Stimulated activated CD4-positive, alpha-beta T cell treated with anti-CD3 and anti-CD28 coated beads, Interleukin-1b, Interleukin-23, amount 100 ng/mL, for 24 hours (primary cell): ENCODE measurements at places on chromosomes 5 and 9.

DNA sequence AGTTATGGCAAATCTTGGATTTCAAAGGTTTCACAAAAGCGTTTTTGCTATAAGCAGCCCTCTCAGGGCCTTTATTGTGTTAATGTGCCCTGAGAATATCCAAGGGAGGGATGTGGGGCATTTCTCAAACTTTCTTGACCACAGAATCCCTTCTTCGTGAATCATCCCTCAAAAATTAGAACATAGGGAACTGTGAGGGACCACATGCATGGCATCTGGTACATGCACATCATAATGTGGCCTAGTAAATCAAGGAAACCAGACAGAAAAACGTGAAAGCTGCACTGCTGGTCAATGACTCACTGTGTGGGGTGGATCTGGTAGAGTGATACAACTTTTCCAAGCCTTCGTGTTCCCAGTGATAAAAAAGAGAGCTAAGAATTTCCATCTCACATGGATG is 22.4 kb downstream of the DDX31 start:
- DNase-seq: no peak

- no peak for DNase-seq
These were observed 90.3 kb upstream of the PLCXD3 start for GRCh38 chr5:41600731-41601130.

DNA sequence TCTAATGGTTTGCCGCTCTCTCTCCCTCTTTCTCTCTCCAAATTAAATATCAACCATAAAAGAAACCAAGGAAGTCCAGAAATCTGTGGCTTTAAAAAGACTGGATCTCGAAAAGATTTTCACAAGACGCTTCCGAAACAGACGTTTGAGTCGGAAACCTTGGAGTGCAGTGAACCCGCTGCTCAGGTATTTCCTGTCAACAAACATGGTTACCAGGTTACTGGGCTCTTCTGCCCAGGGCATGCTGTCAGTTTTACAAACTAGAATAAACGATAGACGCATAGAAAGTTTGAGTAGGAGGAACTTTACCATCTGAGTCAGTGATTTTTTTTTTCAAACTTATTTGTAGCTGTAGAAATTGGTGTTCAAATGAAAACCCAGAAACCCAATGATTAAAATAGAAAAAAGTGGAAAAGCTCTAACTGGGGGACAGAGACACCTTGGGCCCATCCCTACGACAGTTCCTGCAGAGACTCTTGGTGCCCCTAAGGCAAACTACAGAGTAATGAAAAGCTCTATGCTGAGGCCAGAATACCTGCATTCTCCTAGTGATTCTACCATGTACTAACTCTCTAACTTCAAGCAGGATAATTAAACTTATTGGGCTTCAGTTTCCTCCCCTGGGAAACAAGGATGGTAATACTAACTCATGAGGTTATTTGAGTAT is 90.0 kb downstream of the DOCK8 start:
- no peak for DNase-seq

DNA sequence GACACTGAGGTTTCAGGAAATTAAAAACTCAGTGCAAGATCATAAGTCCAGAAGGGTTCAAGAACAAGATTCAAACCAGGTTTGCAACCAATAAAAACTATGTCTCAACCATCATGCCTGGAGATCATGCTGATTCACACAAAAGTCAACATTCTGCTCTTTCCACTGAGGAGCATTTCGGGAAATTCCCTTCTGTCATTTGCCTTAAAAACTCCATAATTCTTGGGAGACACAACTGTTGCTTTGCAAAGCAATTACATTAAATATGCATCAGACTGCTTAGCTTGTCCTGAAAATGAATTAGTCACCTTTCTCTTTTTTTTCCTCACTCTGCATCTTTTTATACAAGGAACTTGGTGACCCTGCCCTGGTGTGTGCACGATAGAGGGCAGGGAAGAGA is 275.9 kb upstream of the ZNF462 start:
- no peak for DNase-seq

GRCh38 chr9:91549177-91549576 is 125.5 kb upstream of the NFIL3 start:
- no peak for DNase-seq

DNA sequence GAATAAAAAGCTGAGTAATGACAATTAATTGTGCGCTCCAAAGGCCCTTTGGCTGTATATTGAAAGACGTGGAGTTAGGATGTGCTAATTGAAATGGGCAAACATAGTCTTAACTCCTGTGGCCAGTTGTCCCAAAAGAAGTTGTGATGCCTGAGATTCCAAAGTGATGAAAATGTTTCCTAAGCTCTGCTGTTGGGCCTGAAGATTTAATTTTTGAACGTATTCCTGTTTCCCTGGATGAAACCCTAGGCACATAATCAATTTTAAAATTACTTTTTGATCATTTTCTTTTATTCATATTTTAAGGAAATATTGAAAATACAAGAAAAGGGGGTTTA is 87.9 kb downstream of the PRDM6 start:
- no peak for DNase-seq

DNA sequence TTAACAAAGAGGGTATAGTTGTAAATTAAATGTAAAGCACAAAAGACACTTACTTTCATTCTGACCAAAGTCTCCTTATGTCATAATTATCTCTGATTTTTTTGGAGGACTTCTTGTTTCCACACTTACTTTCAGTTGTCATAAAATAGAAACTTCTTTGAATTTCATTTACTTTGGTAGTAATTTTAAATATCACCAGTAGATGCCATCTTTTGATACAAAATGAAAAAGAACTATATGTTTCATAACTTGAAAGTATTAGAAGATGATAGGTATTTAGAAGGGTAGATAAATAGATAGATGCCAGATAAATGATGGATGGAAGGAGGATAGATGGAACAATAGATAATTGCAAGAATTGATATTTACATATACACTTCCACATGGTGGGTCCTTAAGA is 1865.3 kb upstream of the CDH9 start:
- DNase-seq: no peak

DNA sequence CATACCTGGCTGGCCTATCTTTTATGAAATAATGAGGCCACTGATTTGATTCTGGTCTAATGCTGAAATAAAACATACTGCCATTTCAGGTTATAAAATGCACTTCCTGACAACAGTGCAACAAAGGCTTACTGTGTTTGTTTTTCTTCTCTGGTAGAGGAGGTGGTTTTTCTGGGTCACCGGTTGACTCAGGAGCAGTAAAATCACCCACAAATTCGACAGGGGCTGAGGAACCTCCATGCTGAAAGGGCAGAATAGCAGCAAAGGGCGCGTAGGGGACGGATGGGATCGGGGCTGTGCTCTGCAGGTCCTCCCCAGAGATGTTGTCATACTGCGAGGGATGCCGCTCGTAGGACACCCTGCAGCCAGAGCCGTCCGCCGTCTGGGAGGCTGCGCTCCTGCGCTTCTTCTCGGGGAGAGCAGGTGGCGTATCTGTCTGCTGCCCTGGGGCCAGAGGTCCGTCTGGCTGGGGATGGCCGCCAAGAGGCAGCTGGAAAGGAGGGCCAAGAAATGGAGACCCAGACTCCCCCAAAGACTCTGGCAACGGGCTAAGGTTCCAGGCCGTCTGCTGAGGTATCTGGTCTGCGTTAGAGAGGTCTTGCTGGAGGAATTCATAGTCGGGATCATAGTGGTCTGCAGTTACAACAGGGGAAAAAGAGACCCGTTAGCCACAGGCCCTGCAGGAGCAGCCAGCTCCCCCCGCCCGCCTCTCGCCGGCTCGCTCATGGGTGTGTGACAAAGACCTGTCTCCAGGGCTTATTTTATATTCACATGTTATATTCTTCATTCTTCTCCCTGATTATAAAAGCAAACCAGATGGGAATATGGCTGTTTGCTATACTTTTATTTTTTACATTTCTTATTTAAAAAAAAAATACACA is 80.7 kb downstream of the PRRT1B start:
- no peak for DNase-seq

DNA sequence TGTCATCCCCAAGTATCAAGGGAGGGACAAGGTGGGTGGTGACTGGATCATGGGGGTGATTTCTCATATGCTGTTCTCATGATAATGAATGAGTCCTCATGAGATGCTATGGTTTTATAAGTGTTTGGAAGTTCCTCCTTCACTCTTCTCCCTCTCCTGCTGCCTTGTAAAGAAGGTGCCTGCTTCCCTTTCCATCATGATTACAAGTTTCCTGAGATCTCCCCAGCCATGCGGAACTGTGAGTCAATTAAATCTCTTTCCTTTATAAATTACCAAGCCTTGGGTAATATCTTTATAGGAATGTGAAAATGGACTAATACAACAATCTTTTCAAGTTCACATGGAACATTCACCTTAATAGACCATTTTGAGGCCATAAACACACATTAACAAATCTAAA is 21.5 kb upstream of the DOCK2 start:
- no peak for DNase-seq

GRCh38 chr5:128632264-128632663 is 94.2 kb upstream of the FBN2 start:
- no peak for DNase-seq

DNA sequence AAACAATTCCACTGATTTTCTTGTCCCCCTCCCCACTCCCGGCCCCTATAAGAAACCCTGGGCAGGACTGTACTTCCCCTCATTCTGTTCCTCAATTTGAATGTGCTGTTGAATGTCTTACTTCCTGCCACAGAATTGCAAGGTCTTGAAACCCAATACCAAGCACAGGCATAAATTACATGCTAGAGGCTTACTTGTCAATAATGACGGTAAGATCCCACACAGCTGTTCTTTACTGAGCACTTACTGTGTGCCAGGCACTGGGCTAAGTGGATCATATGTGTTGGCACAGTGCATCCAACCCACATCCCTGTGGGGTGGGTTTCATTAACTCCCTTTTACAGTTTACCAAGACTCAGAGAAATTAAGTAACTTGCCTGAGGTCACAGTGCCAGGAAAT is 63.4 kb downstream of the MVB12B start:
- DNase-seq: no peak

DNA sequence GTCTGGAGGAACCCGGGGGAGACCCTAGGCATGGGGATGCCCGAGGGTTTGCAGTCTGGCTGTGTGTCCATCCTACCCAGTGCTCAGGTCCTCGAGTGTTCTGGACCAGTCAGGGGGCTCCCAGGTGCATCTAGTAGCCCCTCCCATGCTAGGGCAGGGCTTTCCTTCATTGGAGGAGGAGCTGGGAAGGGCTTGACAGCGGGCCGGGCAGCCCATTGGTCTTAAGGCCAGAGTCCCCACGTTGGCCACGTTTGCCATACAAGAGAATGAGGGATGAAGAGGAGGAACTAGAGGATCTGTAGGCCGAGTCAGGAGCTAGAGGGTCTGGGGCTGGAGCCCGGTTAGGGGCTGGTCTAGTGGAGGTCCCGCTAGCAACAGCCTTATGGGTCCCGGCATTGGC is 37.3 kb upstream of the CTSV start:
- no peak for DNase-seq

- DNase-seq: no peak
These were observed 10.1 kb upstream of the TRIM52 start for GRCh38 chr5:181271081-181271480.

- DNase-seq: no peak
These were observed 14.2 kb downstream of the GLIPR2 start for GRCh38 chr9:36150574-36151315.

- no peak for DNase-seq
These were observed 171.0 kb downstream of the DEPDC1B start for GRCh38 chr5:60529001-60529400.

DNA sequence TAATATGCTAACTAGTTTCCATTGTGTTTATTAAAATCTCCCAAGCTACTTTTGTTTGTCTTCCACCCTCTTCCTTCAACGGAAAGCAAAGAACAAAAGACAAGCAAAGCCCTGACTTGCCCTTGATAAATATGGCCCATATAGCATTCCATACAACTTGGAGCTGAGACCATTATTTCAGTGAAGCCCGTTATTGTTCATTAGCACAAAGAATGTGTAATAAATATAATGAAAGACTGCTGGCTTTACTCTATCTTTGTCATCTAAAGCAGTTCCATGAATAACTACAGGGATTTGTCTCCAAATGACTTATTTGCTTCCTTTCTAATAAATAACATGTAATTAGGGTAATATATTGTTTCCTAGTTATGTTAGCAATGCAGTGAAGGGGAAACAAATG is 270.7 kb upstream of the TLE4 start:
- no peak for DNase-seq

DNA sequence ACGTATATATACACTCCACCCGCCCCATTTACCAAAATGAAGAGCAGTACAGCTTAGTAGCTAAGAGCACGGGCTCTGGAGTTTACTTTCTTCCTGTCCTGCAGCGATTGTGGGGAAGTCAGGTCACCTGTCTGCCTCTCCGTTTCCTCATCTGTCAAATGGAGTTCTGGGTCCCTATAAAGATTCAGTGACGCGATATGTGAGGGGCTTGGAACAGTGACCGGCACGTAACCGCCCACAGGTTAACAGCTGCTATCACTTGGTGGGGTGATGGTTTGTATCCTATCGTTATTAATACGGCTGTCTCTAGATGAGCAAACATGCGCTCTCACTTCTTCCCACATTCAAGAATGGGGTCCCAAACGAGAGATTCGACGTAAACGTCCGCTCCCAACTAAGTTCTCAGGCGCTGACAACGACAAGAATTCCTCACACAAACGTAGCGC is 426 bp downstream of the FAM114A2 start:
- DNase-seq: peak; percentile 9
